Transverse colon (tissue), 4 donors: ENCODE measurements at places on chromosomes 1 and 21. TPM values are rescaled to one million over a fixed set of nuclear protein-coding genes. Genes with fewer than 3 reads are reported as not detected.

Gene TEX38
- not detected for total RNA-seq

Gene SLAMF7
- total RNA-seq: not detected

GRCh38 chr1:43830802-43831201, 102.8 kb upstream of the ARTN start:
- H3K27me3 ChIP-seq: no peaks in the 10 kb centered on the region
- DNase-seq: no peak
- no peaks in the 10 kb centered on the region for H3K36me3 ChIP-seq

DNA sequence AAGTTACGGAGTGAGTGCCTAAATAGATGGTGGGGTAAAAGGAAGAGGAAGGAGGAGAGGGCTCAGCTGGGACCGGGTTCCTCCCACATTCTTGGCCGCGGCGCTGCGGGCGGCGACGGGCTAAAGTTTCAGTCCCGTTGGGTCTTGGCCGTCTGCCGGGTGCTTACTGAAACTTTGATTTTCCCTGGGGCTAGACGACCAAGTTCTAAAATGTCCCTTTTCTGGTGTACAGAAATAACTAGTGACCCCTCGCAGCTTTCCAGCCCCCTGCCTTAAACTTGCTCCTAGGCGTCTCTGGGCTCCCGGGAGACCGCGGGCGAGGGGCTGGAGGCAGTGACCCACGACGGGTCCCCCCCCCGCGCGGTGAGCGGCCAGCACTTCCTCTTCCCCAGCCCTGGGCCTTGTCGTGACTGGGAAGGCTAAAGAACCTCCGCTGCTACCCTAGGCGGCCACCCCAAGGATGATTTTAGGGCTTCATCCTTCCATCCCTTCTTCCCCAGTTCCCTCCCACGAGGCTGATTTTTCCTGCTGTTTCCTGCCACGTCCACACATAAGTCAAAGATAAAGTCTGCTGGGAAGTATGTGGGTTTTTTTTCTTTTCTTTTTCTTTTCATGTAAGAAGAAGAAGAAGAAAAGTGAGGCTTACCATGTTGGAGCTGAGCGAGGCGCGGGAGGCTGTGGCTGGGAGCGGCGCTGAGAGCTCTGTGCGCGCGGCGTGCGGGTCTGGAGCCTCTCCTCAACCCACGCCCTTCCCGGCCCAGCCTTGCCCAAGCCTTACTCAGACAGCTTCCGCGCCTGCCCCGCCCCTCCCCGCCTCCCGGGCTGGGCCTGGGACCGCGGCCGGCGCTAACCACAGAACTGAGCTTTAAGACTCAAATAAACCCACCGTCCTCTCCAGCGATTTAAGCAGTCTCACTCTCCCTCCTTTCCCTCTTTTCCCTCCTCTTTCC, at the start of gene S100A11:
Gene S100A11, minus strand, starts transcription at position 738 of the 950 bp plus-strand sequence. Its CDS starts 89 bp downstream, at position 649.
- DNase-seq: peak; percentile 94
- peaks cover 29% of the 10 kb centered on the region for H3K4me1 ChIP-seq
- no peaks in the 10 kb centered on the region for H3K27me3 ChIP-seq
- H3K4me3 ChIP-seq: peak within 1 kb of the TSS; percentile 54
- peak within 1 kb of the TSS; percentile 96 for H3K27ac ChIP-seq

GRCh38 chr21:45334134-45334533, 46.4 kb upstream of the POFUT2 start:
- no peaks in the 10 kb centered on the region for H3K27me3 ChIP-seq
- DNase-seq: no peak
- H3K4me3 ChIP-seq: no peak overlapping the region

Gene ADCY10
- not detected for total RNA-seq

DNA sequence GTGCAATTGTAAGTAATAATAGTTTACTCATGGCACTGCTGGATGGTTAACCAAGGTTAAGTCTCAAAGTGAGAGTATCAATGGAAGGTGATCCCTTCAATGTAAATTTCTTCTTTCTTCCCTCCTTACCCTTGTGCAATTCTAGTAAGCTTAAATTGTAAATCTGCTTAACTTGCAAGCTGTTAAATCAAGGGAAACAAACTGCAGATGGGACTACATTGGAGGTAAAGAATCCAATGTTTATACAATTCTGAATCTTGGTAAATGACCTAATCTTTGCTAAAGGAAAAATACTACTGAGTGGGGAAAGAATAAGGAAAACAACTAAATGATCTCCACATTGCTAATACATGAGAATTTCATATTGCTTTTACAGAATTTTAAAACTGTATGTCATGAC, 6.7 kb upstream of the CD55 start:
- H3K27ac ChIP-seq: no peak overlapping the region
- no peaks in the 10 kb centered on the region for H3K36me3 ChIP-seq
- no peaks in the 10 kb centered on the region for H3K27me3 ChIP-seq
- DNase-seq: no peak
- peaks cover 21% of the 10 kb centered on the region for H3K4me1 ChIP-seq

GRCh38 chr21:25717491-25718147, 17.1 kb downstream of the ATP5PF start:
- H3K4me1 ChIP-seq: no peaks in the 10 kb centered on the region
- no peak overlapping the region for H3K4me3 ChIP-seq
- H3K27ac ChIP-seq: no peak overlapping the region
- DNase-seq: no peak

GRCh38 chr1:2404142-2404889, 8.0 kb downstream of the PEX10 start:
- DNase-seq: no peak
- no peak overlapping the region for H3K27ac ChIP-seq
- H3K27me3 ChIP-seq: no peaks in the 10 kb centered on the region
- H3K4me1 ChIP-seq: no peaks in the 10 kb centered on the region

Gene NR1I3
- not detected for total RNA-seq

GRCh38 chr21:35509001-35509704, 460.1 kb upstream of the RUNX1 start:
- DNase-seq: no peak
- H3K27me3 ChIP-seq: no peaks in the 10 kb centered on the region
- H3K27ac ChIP-seq: no peak overlapping the region
- H3K36me3 ChIP-seq: no peaks in the 10 kb centered on the region

- H3K4me1 ChIP-seq: peaks cover 30% of the 10 kb centered on the region
- peak; percentile 69 for DNase-seq
- H3K4me3 ChIP-seq: peak overlapping the region; percentile 94
- H3K27me3 ChIP-seq: no peaks in the 10 kb centered on the region
- peak overlapping the region; percentile 100 for H3K27ac ChIP-seq
Observed at GRCh38 chr1:1616045-1616790, 918 bp downstream of the MIB2 start.
